ENCODE measurements at places on chromosomes 7 and 10. TPM values are rescaled to one million over a fixed set of nuclear protein-coding genes. Genes with fewer than 3 reads are reported as not detected.

TFEC gene
- 1.4 TPM for polyA plus RNA-seq

SHH gene
- polyA plus RNA-seq, result 0.54 TPM

DOCK4 gene
- polyA plus RNA-seq, result 12.6 TPM

NOC3L gene
- 19.6 TPM for polyA plus RNA-seq

WNT8B gene
- 0.11 TPM for polyA plus RNA-seq

PRLHR gene
- polyA plus RNA-seq, result 0.04 TPM

OR2A7 gene
- 1.1 TPM for polyA plus RNA-seq

TLL2 gene
- 4.2 TPM for polyA plus RNA-seq

AKR1D1 gene
- not detected for polyA plus RNA-seq

ANK3 gene
- polyA plus RNA-seq, result 84.6 TPM

ZKSCAN5 gene
- polyA plus RNA-seq, result 10.5 TPM
